ENCODE measurements at places on chromosomes 13 and 19. TPM values are rescaled to one million over a fixed set of nuclear protein-coding genes. Genes with fewer than 3 reads are reported as not detected.

GRCh38 chr19:38869836-38870607 lies 8.1 kb downstream of the RINL start:
- peak; percentile 94 for DNase-seq

DNA sequence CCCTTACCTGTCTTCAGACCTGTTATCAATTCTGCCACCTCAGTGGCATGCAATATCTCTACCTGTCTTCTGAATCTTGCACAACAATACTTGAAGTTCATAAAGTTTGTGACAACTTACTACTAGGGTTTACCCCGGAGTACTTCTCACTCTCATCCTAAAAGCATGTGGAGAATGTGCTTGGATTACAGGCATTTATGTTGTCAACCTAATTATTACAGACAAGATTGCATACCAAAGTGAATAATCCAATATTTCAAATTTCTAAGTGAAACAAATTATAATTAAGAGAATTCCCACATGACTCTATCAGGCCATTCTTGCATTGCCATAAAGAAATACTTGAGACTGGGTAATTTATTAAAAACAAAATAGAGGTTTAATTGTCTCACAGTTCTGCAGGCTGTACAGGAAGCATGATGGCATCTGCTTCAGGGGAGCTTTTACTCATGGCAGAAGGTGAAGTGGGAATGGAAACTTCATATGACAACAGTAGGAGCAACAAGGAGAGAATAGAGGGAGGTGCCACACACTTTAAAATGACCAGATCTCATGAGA lies 661.0 kb upstream of the SPRY2 start:
- DNase-seq = no peak

DNA sequence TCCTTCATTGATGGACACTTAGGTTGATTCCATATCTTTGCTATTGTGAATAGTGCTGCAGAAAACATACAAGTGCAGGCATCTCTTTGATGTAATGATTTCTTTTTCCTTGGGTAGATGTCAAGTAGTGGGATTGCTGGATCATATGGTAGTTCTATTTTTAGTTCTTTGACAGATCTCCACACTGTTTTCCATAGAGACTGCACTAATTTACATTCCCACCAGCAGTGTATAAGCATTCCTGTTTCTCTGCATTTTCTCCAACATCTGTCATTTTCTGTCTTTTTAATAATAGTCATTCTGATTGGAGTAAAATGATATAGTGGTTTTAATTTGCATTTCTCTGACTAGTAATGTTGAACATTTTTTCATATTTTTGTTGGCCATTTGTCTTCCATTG lies 116.7 kb downstream of the LMO7 start:
- no peak for DNase-seq

DNA sequence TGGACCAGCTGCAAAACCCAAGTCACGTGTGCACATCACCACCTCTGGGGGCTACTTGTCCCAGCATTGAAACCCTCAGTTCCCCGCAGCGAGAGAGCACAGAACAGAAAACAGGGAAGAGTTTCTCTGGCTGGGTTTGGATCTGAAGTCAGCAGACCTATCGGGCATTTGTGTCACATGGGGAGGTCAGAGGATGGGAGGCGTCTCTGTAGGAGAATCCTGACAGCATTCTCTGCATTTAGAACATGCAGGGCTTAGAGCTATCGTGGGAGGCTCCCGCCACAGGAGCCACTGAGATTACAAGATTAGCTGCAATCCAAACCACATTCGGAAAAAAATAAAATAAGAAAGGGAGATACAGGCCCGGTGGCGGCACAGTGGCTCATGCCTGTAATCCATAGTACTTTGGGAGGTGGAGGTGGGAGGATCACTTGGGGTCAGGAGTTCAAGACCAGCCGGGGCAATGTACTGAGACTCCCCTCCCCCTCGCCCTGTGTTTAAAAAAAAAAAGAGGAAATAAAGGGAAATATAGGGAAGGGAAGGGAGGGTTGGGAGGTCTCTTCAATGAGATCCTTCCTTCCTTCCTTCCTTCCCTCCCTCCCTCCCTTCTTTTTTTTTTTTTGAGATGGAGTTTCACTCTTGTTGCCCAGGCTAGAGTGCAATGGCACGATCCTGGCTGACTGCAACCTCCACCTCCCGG lies 2.9 kb upstream of the TLE6 start:
- no peak for DNase-seq

- DNase-seq = peak; percentile 61
Observed at GRCh38 chr13:18212873-18213272, 968.8 kb downstream of the TUBA3C start.

DNA sequence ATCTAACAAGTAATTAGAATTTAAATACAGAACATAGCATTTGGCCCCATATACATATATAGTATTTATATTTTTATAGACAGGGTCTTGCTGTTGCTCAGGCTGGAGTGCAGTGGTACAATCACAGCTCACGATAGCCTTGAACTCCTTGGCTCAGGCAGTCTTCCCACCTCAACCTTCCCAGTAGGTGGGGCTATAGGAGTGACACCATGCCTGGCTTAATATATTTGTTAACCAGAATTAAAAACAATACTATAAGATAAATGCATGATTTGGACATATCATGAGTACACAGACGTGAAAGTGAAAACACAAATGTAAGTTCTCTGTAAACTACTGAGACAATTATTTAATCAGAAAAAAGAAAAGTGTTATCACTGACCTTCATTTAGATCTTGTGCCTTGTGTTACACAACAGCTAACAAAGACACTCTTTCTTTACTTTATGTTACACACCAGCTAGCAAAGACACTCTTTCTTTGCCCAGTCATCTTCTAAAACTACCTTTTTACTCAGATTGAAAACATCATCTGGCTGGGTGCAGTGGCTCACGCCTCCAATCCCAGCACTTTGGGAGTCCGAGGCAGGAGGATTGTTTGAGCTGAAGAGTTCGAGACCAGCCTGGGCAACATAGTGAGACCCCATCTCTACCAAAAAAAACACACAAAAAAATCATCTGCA lies 22.6 kb downstream of the CARS2 start:
- DNase-seq = no peak

GRCh38 chr13:96388598-96388997 lies 298.7 kb downstream of the HS6ST3 start:
- no peak for DNase-seq

Gene RASAL3
- 1.9 TPM for total RNA-seq

GRCh38 chr19:34314437-34315313 lies 50.3 kb upstream of the GPI start:
- DNase-seq = no peak

DNA sequence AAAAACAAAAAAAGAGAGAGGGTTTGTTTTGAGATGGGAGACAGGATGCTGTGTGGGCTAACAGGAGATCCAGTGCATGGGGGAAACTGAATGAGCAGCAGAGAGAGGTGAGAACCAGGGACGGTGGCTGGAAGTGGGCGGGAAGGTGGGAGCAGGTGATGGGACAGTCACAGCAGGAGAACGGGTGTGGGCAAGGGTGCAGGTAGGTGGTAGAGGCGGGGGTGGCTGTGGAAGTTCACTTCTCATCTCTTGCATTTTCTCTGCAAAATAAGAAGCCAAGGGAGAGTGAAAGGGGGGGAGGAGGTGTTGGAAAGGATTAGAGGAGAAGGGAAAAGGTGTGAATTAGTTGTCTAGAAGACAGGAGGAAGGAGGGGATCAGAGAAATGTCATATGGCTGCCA lies 21.9 kb downstream of the FBXO17 start:
- DNase-seq = no peak

GRCh38 chr13:40381935-40382764 lies 284.3 kb downstream of the FOXO1 start:
- DNase-seq = no peak

GRCh38 chr13:73146707-73147106 lies 87.9 kb downstream of the KLF5 start:
- no peak for DNase-seq

DNA sequence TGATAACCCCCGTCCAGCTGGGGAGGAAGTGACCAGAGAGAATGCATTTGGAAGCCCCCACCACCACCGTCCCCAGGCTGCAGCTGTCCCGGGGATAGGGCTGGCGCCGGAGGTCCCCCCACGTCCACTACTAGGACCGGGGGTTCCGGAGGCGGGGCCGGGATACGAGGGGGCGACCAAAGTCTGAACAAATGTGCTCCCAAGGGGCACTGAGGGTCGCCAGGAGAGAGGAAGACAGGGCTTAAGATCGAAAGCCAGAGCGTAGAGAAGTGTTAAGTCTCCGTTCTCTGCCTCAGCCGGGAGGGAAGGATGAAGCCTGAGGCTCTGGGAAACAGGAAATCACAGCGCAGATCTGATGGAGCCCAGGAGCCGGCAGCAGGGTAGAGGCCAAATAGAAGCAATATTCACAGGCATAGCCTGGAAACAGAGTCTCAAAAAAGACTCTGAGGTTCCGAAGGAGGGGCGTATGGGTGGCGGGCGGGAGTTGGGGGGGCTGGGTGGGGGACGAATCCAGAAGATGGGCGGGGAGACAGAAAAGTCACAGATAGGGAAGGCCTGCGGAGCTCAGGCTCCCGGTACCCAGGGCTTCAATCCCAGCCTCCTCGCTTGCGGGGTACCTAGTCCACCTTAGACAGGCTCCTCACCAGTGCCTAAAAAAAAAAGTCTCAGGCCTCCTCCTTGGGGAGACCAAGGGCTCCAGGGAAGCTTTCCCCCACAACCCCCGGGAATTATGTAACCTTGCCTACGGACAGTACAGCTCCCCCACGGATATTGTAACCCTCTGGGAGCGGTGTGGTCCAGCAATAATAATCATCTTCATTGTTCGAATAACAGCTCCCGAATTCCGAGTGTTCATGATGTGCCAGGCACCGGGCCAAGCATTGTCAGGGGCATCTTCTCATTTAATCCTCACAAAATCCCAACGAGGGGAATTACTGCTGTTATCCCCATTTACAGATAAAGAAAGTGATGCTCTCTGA lies 1.1 kb upstream of the ERF start:
- DNase-seq = no peak

Gene CD22
- total RNA-seq = 1.2 TPM

Gene PCSK4
- 4.8 TPM for total RNA-seq

GRCh38 chr13:110869805-110870706 lies 44.8 kb downstream of the ANKRD10 start:
- peak; percentile 55 for DNase-seq

Gene CFD
- total RNA-seq = 6.1 TPM

Gene RASGRP4
- total RNA-seq = 1.0 TPM

GRCh38 chr13:31627097-31627845 lies 112.1 kb upstream of the RXFP2 start:
- no peak for DNase-seq

DNA sequence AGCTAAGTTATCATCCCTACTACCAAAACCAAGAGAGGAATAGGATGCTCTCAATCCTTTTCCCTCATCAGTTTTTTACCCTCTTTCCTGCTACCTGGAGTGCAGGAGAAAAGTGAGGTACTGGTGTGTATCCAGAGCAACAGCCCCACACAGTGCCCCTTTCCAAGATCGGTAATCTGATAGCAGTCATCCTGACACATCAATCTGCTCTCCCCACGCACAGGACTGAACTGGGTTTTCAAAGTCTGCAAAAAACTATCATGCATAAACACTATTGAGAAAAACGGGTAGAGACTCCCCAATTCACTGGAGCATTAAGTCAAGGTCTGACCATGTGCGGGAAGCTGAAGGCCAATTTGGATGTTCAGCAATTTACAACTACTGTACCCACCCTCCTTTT lies 284.8 kb downstream of the RBM26 start:
- DNase-seq = no peak

DNA sequence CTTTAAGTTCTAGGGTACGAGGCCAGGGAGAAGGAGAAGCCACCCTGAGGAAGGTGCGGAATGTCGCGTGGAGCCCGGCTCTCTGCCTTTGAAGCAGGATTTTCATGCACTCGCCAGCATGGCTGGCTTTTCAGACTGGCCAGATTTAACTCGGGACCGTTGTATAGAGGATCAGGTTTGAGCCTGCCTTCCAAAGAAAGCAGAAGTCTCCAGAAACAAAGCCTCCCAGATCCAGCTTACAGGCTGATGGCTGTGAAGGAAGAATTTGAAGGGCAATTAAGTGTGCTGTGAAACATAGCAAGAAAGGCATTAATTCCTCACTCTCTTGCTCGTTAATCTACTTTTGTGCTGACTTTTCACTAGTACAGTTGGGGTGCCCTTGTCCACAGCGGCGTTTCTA lies 140.2 kb downstream of the SOX1 start:
- DNase-seq = no peak

DNA sequence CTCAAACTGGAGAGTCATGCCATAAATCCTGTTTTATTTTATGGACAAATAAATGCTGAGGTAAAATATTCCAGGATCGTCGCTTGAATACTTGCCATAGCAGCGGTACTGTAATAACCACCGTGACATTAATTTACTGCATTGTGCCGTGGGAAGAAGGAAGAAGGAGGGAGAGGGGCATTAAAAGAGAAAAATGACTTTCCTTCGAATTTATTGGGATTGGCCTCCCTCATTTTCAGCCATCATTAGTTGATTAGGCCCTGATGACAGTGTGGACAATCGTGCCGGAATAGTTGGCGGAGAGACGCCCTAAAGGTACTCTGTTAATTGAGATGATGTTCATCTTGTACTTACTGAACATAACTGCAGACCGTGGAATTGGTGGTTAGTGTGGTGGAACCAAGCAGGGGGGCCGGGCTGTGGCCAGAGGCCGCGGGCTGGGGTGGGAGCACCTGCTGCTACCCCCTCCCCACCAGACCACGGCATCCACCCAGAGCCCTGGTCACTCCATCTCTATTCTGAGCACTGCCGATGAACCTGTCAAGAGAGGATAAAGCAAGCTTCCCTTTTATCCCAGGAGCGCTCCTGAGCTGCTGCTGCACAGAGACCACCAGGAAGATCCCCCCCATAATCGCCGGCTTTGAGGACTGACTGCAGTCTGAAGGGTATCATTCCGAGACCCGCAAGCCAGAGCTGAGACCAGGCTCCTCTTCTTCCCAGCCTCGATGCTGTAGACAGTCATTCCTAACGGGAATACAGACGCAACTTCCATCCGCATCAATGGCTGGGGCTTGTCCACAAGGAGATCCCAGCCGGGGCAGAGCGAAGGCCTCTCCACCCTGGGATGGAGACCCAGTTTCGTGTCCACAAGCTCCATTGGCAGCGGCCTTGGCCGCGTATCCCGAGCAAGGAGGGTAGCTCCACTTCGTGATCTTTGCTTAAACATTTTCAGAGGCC lies 168.3 kb upstream of the TSHZ3 start:
- no peak for DNase-seq

DNA sequence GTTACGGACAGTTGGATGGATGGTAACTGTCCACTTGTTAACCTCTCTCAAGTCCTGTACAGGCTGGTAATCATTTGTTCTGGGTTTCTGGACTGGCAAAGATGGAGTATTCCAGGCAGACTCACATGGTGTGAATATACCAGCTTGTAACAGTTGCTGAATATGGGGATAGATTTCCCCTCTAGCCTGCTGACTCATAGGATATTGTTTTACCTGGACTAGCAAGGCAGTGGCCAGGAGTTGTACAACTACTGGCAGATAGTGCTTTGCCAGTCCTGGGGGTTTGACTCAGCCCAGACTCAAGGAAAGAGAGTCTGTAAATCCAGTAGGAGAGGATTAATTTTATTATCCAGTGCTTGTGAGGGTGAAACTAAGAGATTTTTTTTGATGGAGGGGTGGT lies 74.0 kb downstream of the ZNF100 start:
- DNase-seq = no peak

GRCh38 chr19:35107545-35107944 lies 8.1 kb upstream of the FXYD3 start:
- DNase-seq = no peak
